ENCODE measurements at places on chromosomes 1 and 21. TPM values are rescaled to one million over a fixed set of nuclear protein-coding genes. Genes with fewer than 3 reads are reported as not detected.

- DNase-seq = no peak
Measured at GRCh38 chr1:109539676-109540075, at the start of gene GPR61. Gene GPR61 (plus strand): TSS chr1:109539872. CDS start chr1:109543023, 3,151 bp downstream.

DNA sequence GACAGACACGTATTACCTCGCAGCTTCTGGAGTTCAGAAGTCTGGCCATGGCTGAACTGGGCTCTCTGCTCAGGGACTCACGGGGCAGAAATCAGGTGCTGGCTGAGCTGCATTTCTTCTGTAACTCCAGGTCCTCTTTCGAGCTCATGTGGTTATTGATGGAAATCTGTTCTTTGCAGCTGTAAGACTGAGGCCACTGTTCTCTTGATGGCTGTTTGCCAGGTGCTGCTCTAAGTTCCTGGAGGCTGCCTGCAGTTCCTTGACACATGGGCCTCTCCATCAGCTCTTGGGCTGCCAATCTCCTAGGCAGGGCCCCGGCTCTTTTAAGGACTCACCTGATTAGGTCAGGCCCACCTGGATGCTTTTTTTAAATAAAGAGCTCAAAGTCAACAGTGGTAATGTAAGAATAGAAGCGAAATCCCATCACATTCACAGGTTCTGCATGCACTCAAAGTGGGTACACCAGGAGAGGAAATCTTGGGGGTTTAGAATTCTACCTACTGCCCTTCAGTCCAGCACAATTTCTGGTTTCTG is 139.1 kb downstream of the KAZN start:
- DNase-seq = no peak

FMO2 gene
- not detected for total RNA-seq

DNA sequence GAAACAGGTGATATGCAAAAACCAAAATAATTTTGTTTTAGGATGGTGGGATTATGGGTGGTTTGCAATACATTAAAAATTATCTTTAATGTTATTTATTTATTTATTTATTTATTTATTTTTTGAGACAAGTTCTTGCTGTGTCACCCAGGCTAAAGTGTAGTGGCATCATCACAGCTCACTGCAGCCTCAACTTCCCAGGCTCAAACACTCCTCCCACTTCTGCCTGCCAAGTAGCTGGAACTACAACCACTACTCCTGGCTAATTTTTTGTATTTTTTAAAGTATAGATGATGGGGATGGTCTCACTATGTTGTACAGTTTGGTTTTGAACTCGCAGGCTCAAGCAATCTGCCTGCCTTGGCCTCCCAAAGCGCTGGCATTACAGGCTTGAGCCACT is 6.5 kb upstream of the PYCR2 start:
- DNase-seq = no peak

DNA sequence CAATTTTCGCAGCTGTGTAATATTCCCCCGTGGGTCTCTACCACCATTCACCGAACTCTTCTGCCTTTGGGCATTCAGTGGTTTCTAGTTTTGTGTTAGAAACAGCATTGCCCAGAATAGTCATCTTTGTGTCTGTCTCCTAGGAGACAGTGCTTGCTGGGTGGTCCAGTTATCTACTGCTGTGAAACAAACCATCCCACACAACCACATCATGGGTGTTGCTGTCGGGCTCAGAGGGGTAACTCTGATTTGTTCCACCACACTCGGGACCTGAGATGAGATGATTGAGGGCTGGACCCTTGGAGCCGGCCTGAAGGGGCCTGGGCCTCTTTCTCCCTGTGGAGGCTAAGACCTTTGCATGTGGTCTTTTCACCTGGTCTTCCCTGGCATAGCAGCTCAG is 427.2 kb upstream of the VAMP3 start:
- no peak for DNase-seq

DNA sequence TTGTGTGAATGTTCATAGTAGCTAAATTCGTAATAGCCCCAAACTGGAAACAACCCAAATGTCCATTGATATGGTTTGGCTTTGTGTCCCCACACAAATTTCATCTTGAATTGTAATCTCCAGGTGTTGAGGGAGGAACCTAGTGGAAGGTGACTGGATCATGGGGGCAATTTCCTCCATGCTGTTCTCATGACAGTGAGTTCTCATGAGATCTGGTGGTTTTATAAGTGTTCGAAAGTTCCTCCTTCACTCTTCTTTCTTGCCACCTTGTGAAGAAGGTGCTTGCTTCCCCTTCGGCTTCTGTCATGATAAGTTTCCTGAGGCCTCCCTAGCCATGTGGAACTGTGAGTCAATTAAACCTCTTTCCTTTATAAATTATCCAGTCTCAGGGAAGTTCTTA is 11.3 kb downstream of the UBE2G2 start:
- DNase-seq = no peak

MAP1LC3C gene
- total RNA-seq = not detected

- DNase-seq = no peak
Measured at GRCh38 chr1:80987106-80987505, 813.6 kb upstream of the ADGRL2 start.

GRCh38 chr1:11245904-11246719 is 16.2 kb downstream of the MTOR start:
- no peak for DNase-seq

- DNase-seq = peak; percentile 37
Measured at GRCh38 chr1:217569021-217569420, 61.9 kb downstream of the GPATCH2 start.

SOX13 gene
- total RNA-seq = 5.8 TPM

CD1B gene
- not detected for total RNA-seq

ANKRD65 gene
- total RNA-seq = 0.51 TPM

DNA sequence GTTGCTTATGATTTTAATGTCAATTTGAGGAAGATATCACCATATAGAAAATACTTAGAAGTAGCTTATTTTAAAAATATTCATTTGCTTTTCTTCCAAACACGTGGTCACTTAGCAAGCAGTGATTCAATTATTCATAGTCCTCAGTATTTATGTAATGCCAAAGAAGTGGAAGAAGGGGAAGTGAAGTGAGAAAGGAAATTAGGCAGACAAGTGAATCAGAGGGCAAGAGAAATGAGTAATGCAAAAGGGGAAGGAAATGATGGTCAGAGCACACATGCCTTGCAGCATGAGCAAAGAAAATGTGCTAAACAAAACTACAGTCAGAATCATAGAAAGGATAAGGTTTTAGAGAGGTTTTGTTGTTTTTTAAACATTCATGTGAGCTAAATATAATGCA is 31.8 kb downstream of the SDCCAG8 start:
- peak; percentile 89 for DNase-seq

- no peak for DNase-seq
Measured at GRCh38 chr21:45845063-45845769, 136.4 kb upstream of the COL6A1 start.

GRCh38 chr1:53478502-53478818 is 19.3 kb downstream of the DMRTB1 start:
- DNase-seq = no peak

DNA sequence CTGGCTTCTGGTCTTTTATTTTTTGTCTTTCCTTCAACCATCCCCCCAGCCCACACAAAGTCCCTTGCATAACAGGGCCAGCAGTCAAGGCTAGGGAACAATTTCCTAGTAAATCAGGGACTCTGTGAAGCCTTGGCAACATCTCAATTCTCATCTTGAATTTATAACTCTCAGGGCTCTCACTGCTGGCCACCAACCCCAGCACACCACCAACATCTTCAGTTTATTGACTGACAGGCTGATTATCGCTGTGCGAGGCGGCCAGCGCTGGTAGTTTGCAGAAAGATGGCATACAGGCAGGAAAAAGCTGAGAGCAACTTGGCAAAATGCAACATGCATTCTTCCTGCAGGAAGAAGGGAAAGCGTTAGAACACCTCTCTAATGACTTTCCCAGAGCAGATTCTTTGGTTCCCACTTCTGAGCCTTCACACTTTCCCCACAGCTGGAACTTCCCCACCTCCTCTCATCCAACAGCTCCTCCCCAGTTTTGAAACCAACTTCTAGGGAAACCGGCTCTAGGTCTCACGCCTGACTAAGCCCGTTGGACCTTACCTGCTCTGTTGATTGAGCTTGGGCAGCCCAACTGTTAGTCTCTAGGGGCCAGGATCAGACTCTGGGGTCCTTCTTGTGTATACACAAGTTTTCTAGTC is 26.3 kb upstream of the CSF1 start:
- DNase-seq = no peak

GRCh38 chr1:24770881-24771280 is 25.6 kb downstream of the CLIC4 start:
- DNase-seq = peak; percentile 41

GRCh38 chr1:242629396-242629795 is 104.9 kb upstream of the PLD5 start:
- no peak for DNase-seq

DNA sequence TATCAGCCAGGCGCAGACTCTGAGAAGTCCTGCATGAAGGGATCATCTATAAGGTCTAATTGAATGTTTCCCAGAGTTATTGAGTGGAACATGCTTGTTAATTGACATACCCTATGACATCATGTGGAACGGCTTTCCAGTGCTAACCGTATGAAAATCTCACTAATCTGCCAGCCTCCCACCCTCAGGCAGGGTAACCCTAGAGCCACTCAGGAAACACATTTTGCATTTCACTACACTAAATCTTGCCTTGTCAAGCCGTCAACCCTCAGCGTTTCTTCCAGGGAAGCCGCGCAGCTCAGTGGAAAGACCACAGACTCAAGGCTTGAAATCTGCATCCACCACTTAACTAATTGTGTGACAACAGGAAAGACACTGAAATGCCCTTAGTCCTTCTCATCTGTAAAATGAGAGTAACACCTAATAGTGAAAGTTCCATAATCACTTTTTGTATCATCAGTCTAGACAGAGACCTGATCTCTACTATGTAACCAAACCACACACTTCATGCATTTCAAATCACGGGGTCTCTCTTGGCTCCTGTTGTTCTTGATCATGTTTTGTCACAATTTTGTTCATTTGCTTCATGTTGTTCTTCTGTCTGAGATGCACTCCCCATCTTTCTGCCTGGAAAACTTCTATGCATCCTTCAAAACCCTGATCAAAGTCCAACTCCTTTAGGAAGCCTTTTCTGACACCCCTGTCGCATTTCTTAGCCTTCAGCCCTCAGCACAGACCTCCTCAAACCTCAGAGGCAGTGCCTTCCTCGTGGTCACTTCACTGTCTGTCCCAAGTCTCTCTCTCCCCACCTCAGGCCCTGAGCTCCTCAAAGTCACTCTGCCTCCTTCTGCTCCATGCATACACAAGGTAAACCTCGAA is 246.5 kb downstream of the TOMM20 start:
- no peak for DNase-seq

FLG2 gene
- total RNA-seq = not detected

DNA sequence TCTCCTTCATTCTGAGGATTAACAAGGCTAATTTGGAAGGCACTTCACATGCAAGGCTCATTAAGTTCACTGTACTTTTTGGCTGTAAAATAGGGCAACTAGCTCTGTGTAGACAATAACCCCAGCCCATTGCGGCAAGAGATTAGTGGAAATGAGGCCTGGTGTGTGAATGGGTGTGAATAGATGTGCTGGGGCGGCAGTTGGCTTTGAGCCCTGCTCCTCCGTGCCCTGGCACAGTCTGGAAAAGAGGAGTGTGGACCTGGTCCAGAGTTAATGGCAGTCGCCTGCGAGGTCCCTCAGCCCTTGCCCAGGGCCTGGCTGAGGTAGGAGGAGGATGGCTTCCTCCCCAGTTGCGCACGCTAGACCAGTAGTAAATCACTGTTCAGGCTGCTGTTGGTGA is 4.8 kb downstream of the KISS1 start:
- DNase-seq = no peak

DNA sequence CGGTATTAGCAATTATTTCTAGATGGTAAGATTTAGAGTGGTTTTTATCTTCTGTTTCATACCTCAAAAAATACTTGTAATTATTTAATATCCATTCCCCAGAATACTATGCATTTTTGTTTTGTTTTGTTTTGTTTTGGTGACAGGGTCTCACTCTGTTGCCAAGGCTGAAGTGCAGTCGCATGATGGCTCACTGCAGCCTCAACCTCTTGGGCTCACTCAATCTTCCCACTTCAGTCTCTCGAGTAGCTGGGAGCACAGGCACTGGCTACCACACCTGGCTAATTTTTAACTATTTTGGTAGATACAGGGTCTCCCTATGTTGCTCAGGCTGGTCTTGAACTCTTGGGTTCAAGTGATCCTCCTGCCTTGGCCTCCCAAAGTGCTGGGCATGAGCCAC is 252.7 kb downstream of the AKT3 start:
- peak; percentile 20 for DNase-seq

LCA5L gene
- 1.1 TPM for total RNA-seq

- DNase-seq = no peak
Measured at GRCh38 chr1:186066411-186066810, 308.6 kb downstream of the TPR start.

GRCh38 chr1:160756849-160757201 is 17.8 kb downstream of the SLAMF7 start:
- no peak for DNase-seq

C1QC gene
- total RNA-seq = not detected

DNA sequence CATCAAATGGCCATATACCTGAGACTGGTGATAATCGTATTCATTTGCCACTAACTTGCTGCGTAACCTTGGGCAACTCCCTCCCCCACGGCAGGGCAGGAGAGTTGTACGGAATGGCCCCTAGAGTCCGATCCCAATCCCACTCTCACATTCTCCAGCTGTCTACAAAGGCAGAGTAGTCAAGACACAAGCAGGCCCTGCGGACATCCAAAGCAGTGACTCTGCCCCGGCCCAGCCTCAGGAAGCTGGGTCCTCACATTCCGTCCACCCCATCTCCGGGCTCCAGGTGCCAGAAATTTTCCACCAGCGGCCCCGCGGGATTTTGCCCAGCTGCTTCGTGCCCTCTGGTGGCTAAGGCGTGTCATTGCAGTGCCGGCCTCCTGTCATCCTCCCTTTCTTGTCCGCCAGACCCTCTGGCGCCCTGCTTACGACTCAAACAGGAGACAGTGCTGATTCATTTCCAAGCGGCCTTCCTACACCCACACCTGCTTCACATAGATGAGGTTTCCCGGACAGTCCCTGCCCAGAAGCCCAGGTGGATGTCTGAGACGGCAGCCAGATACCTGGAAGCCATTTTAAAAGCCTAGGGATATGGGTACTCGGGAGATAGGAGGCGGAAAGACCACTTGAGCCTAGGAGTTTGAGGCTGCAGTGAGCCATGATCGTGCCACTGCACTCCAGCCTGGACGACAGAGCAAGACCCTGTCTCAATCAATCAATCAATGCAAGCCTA is 2.9 kb upstream of the S100A2 start:
- peak; percentile 95 for DNase-seq

GRCh38 chr1:162284206-162284955 is 92.3 kb downstream of the SPATA46 start:
- DNase-seq = no peak

KIF1B gene
- total RNA-seq = 24.8 TPM

GRCh38 chr1:36322041-36322785 is 1.2 kb downstream of the EVA1B start:
- peak; percentile 72 for DNase-seq

- peak; percentile 48 for DNase-seq
Measured at GRCh38 chr1:167784876-167785550, 63.2 kb downstream of the MPZL1 start.

Data from GM23248 (cell line).